ENCODE measurements at places on chromosomes 12 and 14.
A peak's percentile ranks its signal among the peaks of the same experiment; 100 is the strongest.

- DNase-seq: no peak
Observed at GRCh38 chr12:11081987-11082386, 10.1 kb downstream of the TAS2R43 start.

GRCh38 chr14:101903111-101903561, 61.2 kb upstream of the DYNC1H1 start:
- no peak for DNase-seq

DNA sequence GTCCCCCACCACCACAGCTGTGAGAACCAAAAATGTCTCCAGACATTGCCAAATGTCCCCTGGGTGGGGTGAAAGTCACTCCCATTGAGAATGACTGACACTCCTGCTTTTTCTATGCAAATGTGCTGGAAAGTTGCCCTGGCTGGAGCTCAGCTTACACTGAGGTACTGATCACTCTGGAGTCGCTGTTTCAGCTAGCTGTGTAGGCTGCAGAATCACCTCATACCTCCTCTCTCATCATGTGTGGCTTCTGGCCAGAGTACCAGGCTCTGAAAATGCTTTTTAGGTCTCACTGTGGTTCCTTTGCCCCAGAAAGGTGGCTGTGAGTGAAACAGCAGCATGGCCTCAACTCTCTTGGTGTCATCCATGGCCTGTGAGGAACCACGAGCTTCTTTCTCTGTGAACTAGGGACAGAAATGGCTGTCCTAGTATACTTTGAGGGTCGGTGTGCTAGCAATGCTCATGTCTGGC, 414.4 kb downstream of the DPF3 start:
- DNase-seq: no peak

DNA sequence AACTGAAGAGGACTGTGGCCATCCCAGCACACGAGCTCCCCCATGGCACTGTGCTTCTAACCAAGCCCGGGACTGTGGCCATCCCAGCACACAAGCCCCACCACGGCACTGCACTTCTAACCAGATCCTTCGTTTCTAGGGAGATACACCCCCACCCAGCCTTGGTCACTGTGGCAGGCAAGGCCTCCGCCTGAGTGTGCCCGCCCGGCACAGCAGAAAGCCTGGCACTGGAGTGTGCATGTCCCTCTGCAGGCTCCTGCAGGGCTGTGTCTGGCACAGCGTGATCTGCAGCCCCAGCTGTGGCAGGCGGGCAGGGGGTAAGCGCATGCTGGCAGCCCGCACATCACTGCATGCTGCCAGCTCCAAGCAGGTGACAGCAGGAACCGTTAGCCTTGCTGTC, 49.8 kb downstream of the CCDC85C start:
- no peak for DNase-seq

DNA sequence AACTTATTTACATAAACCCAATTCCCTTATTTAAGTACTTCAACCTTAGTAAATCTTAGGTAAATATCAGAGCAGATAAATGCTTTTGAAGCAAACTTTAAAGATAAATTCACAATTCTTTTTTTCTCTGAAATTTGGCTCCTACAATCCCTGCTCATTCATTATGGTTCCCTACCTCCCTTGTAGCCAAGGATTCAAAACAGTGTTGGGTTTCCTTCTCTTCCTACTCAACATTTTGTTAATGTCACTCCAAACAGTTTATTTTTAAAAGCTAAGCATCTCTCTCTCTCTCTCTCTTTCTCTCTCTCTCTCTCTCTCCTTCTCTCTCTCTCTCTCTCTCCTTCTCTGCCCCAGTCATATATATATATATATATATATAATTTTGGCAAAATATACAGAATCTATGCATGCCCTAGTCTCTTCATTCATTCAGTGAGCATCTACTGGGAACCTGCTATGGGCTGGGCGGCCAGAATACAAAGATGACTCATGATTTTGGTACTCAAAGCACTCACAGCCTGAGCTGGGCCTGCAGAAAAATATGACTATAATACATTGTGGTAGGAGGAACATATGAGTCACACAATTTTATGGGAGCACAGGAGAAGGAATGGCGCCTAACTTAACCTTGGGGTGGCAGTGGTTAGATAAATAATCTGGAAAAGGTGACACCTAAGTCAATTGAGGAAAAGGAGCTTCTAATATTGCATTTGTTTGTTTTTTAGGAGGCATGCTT, 123.7 kb upstream of the DHRS4 start:
- DNase-seq: peak; percentile 80

GRCh38 chr12:51911788-51912711, 4.7 kb downstream of the ACVRL1 start:
- no peak for DNase-seq

- no peak for DNase-seq
Observed at GRCh38 chr14:97489750-97490149, 692.6 kb downstream of the VRK1 start.

- DNase-seq: no peak
Observed at GRCh38 chr14:55127460-55127951, 1.5 kb upstream of the LGALS3 start.

DNA sequence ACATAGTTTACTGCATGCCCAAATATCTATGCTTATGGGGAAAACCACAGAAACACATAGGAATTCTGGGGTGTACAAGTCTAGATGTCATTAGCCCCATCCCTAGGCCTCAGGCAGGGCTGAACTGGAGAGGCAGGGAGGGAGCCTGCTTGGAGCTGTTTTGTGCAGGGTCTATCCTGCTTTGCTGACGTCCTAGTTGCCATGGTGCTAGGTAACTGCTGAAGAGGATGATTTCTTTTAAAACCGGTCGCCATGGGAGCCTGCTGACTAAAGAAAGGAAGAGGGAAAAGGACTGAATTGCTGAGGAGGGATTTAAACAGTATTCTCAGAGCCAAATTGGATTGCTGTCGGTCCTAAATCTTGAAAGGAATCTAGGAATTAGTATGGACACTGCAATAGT, 10.7 kb downstream of the GPR19 start:
- no peak for DNase-seq

GRCh38 chr12:4356041-4356327, 23.5 kb downstream of the FGF23 start:
- DNase-seq: no peak

- no peak for DNase-seq
Observed at GRCh38 chr12:8687846-8688601, 9.8 kb upstream of the RIMKLB start.

GRCh38 chr12:94979941-94980340, 23.6 kb downstream of the NDUFA12 start:
- DNase-seq: no peak

DNA sequence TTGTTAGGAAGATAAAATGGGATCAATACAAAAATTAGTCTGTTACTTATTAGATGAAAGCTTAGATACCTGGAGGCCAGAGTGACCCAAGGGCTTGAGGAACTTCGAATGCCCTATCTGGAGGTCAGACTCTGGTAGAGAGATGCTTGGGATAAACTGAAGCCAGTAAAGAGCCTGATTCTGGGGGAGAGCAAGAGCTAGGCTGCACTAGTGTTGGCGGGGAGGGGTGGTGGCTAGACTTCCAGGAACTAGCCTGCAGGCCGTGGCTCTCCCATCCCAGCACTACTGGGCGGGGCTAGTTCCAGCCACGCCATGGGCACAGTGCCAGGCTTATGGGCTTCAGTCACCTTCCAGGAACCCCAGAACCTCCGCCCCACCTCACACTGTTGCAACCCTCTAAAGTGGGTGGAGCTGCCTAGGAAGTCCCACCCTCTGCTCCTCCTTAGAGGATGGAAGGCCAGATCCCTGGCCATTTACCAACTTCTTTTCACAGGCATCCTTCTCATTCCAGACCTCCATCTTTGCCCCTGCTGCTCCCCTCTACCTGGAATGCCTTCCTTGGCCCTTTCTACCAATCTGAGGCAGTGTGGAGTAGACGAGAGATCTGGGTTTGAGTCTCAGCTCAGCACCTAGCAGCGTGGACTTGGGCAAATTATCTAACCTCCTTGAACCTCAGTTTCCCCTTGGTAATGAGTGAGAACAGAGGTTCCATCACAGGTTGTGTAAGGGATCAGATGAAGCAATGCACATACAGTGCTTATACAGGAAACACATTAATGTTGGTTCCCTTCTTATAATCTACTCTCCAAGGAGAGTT, 6.3 kb upstream of the NFE2 start:
- DNase-seq: peak; percentile 95

DNA sequence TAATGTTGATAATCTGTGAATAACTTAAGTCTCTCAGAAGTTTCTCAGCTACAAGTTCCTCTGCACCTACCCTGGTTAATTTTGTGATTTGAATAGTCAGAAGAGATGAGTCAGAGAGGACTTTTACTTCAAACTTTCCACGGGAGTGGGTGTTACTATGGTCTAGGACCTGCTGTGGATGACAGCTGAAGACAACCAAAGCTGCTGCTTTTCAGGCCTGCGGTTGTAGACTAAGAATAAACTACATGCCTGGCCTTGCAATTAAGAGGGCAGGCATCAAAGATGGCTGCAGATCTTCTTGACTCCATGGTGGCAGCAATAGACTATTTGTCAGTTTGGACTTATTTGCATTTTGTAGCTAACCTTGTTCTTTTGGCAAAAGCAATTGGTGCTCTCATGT, 227.1 kb upstream of the KRR1 start:
- no peak for DNase-seq

DNA sequence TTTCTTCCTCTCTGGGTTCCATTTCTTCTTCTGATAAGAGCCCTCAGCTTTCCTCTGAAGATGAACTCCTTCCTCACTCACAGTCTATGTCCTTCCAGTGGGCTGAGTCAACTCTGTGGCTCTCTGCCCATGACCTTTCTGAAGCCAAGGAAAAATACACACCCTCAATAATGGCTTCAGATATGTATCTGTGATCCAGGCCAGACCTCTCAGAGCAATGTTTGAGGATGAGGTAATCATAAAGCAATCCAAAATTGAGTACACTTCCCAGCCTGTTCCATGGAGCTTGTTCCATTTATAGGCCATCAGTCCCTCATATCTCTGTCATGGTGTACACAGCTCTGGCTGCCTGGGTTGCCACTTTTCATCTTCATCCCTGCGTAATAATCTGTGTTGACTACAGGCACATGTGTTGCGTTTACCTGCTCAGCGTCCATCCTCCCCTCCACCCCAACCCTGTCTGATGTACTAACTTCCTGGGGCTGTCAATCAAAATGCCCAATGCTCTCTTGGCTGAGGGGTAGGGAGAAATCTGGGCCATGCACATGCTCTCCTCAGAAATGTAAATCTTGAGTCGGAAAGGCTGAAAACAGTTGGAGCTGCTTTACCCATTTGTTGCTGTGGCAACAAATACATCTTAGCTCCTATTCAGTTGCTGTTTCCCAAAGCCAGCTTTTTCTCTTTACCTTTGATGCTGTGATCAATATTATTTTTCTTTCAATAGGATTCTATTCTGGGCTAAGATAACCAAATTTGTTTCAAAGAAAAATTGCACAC, 377.8 kb upstream of the TMEM132C start:
- DNase-seq: no peak

DNA sequence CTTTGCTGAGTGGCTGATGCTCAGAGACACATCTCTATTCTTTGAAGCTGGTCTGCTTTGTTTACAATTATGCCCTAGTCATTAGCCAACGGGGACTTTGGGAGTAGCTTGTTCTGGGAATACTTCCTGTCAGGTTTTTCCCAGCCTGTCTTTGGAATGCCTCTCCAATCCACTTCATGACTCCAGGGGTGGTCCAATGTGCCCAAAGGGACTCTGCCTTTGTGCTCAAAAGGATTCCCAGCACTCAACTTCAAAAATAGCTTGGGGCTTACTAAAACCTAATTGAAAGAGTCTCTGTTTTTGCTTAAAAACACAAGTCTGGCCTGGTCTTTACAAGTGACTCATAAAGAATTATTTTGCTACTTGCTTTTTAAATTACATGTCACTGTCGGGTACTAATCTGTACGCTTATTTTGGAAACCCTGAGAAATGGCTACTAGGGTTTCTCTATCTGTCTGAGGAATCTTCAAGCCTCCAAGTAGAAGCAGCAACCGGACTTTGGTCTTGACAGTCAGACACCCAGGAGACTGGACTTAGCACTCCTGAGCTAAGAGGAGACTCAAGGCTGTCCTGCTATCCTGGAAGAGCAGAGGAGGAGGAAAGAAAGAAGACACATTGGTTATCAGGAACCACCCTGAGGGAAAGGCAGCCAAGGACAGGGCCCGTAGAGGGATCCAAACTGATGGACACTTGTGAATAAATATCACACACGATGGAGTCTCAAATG, 20.7 kb downstream of the PHLDA1 start:
- no peak for DNase-seq

- DNase-seq: no peak
Observed at GRCh38 chr12:101257357-101257756, 22.5 kb upstream of the UTP20 start.

GRCh38 chr12:38124247-38125012, 192.1 kb upstream of the ALG10B start:
- DNase-seq: no peak

- DNase-seq: peak; percentile 90
Observed at GRCh38 chr12:120264086-120264903, 1.2 kb downstream of the PXN start.

DNA sequence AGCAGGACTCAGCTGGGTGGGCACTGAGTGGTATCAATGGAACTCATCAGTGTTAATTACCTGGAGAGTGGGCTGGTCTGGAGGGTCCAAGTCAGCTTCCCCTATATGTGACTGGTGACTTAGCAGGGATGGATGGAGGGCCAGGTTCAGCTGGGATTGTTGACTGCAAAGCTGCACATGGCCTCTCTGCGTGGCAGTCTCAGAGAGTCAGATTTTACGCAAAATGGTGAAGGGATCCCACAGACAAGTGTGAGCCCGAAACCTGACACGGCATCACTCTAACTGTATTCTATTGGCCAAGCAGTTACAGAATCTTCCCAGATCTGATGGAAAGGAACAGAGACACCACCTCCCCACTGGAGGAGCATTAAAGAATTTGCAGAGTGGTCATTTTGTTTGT, 716.0 kb upstream of the TBX3 start:
- no peak for DNase-seq

- DNase-seq: no peak
Observed at GRCh38 chr12:19752712-19753111, 313.4 kb downstream of the AEBP2 start.

GRCh38 chr14:99649219-99649618, 4.3 kb downstream of the HHIPL1 start:
- DNase-seq: no peak

DNA sequence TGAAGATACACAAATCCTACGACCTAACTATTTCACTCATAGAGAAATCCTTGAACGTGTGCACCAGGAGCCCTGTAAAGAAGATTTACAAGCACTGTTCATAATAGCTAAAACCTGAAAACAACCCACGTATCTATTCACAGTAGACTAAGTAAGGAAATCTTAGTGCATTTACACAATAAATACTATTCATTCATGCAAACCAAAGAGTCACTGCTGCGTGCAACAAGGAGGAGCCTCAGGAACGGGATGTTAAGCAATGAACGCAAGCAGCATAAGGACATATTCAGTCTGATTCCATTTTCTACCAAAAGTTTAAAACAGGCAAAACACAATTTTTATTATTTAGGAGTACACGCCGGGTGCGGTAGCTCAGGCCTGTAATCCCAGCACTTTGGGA, 176.6 kb downstream of the TTC7B start:
- DNase-seq: no peak

- DNase-seq: no peak
Observed at GRCh38 chr12:64709429-64709828, 49.8 kb downstream of the GNS start.

DNA sequence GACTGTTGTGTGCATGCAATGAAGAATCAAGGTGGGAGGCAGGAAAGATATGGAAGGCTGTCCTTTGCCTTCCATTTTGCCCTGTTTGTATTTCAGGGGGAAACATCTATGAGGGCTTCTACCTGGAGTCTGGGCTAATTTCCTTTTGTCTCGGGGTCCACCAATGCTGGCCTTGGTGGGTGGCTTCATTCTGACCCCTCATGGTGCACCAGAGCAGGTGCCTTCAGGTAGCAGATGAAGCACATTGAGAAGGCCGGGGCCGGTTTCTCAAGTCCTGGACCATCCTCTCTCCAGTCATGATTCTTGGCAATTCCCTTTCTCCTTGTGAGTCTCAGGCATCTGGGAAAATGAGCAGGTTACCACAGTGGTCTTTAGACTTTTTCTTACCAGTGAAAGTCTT, 47.2 kb downstream of the RPH3A start:
- no peak for DNase-seq

Measured in RWPE2 (cell line).